Foreskin fibroblast (primary cell): ENCODE measurements at places on chromosomes 11 and 22.

DNA sequence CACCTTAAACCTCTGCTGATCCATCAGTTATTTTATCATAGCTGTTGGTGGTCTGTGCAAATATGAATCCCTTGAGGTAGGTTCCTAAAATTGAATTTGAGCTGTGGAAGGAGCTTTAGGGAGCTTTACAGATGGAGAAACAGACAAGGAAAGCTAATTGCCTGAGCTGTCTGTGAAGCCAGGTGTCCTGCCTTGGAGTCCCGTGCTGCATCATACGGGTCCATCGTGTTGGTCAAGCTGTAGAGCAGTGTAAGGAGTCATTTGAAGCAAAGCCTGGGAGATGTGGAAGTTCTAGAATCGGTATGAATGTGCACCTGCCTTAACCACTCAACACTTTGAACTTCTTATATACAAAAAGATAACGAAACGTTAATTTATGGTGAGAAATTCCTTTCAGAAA is 1.0 kb downstream of the POLA2 start:
- no peak for DNase-seq

- DNase-seq, result no peak
Measured at GRCh38 chr11:131498631-131499160, 128.3 kb downstream of the NTM start.

GRCh38 chr11:92140021-92140420 is 84.6 kb upstream of the FAT3 start:
- no peak for DNase-seq

DNA sequence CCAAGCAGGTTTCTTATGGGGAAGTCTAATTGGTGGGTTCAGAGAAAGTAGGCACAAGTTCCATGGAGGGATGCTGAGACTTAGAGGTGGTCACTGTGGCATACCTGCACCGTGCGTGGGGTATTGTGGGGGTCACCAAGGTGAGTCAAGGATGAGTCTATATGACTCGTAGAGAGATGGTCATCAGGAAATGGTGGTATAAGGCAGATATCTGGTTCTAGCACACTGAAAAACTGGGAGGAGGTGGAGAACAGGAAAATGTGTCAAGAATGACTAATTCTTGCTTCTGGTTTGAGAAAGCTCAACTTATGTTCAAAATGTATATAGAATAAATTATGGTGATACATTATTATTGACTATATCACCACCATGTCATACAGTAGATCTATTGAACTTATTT is 258.1 kb downstream of the RAB38 start:
- DNase-seq, result no peak

DNA sequence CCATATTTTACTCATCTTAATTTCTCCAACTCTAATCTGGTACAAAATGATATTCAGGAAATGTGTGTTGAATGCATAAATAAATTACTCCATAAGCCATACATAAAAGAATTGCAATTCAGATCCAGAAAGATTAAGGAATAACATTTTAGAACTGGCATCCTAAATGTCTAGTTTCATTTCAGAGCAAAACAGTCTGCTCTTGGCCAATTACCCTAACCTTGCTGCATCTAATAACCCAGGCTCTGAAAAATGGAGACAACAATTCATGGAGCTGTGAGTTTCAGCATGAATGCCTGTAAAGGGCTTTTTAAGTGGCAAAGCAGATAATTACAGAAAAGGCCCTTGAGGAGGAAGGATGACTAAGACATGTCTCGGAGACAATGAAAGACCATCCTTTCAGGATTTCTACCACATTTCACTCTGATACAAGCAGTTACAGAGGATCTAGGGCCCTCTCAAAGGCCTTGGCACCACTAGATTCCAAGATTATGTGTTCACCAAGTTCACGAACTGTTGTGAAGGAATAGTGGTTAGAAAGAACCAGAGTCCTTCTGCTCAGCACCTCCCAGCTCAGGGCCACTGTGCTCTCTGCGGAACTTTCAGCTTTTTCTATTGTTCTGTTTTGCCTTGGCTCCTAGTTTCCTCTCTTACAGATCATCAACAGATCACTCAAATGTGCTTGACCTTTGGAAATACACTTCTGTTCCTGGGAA is 157.6 kb upstream of the BLID start:
- no peak for DNase-seq

GRCh38 chr11:130209128-130209932 is 49.7 kb downstream of the ST14 start:
- DNase-seq, result peak; percentile 23

DNA sequence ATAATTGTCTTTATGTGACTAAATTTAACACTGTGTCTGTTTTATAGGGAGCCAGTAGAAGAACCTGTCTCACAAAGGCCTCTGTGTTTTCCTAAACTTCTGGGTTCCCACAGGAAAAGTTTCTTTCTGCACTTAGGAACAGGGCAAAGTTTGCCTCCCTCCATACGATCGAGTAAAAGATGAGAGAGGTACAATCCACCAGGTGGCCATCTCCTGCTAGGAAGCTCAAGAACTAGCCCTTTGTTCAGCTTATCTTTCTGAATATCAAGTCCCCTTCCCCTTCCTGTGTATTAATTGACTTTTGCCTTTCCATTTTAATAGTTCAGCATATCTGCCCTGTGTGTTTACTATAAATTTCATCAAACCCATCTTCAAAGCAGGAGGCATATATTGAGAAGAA is 18.0 kb downstream of the CSNK2A3 start:
- no peak for DNase-seq

- no peak for DNase-seq
Measured at GRCh38 chr22:49616356-49617231, 211.1 kb downstream of the BRD1 start.

DNA sequence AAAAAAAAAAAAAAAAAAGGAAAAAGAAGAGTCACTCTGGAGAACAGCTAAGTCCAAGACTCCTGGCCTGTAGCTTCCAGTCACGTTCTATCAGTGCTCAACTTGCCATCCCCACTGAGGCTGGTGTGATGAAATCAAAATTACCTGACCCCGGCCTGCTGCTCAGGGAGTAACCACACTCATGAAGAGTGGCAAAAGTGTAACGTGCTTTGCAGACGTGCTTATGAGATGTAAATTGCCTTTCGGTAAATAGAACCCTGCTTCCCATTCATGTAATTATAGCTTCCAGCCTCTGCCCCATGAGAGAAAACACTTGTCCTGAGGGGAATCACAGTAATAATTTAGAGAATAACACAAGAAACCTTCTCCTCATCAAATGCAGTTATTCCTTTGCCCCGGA is 28.2 kb upstream of the CHKA start:
- no peak for DNase-seq

DNA sequence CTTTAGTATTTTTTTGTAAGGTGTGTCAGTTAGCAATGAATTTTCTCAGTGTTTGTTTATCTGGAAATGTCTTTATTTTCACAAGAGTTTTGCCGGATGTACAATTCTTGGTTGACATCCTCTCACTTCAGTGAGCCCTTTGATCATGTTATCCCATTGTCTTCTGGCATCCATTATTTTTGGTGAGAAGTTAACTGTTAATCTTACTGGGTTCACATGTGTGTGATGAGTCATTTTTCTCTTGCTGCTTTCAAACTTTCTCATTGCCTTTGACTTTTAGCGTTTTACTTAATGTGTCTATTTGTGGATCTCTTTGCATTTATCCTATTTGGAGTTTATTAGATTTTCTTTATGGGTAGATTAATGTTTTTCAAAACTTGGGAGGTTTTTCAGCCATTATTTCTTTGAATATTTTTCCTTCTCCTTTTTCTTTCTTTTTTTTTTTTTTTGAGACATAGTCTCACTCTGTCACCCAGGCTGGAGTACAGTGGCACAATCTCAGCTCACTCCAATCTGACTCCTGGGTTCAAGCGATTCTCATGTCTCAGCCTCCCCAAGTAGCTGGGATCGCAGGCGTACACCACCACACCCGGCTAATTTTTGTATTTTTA is 100.5 kb upstream of the RRM1 start:
- DNase-seq, result no peak

GRCh38 chr11:71434576-71435130 is 13.5 kb downstream of the DHCR7 start:
- no peak for DNase-seq

- DNase-seq, result peak; percentile 88
Measured at GRCh38 chr22:23790819-23791737, 4.3 kb downstream of the SMARCB1 start.

DNA sequence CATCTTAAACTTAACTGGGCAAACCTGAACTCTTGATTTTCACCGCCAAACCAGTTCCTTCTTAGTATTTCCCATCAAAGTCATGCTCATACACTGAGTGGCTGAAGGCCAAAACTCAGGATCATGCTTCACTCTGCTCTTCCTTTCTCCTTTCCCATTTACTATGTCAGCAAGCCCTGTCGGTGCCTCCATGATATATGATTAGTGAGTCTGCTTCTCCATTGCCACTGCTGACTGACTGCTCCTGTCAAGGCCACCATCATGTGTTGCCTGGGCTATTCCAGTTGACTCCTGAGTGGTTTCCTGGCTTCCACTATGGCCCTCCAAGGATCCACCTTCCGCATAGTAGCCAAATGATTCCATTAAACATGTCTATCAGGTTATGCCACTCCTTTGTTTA is 42.8 kb upstream of the AMPD3 start:
- no peak for DNase-seq

GRCh38 chr11:6695377-6695776 is 12.2 kb upstream of the MRPL17 start:
- DNase-seq, result peak; percentile 82

- no peak for DNase-seq
Measured at GRCh38 chr11:43681401-43681942, 934 bp downstream of the HSD17B12 start.

DNA sequence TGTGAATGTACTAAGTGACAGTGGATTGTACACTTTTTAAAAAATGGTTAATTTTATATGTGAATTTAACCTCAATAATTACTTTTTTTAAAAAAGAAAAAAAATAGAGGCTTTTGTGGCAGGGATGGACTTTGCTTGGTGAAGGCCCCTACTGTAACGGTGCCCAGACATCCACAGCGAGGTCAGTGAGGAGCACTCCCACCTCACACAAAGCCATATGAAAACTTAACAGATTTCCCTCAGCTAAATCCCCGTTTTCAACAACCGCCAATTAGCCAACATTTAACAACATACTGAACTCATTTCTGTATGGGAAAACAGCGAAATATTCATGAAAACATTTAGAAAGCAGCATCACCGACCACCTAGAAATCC is 642 bp upstream of the C11orf58 start:
- DNase-seq, result no peak

GRCh38 chr11:65797711-65798110 is 10.8 kb downstream of the OVOL1 start:
- no peak for DNase-seq

- DNase-seq, result no peak
Measured at GRCh38 chr11:1450949-1451710, 35.4 kb downstream of the MOB2 start.
